Dermis blood vessel endothelial cell (primary cell): ENCODE measurements at places on chromosomes 13 and 19. TPM values are rescaled to one million over a fixed set of nuclear protein-coding genes. Genes with fewer than 3 reads are reported as not detected.

GRCh38 chr13:90445179-90445578 is 902.3 kb upstream of the MIR17HG start:
- DNase-seq: peak; percentile 20

C19orf67 gene
- not detected in 2 replicates for total RNA-seq

APOE gene
- total RNA-seq: 4.0 and 7.8 TPM in 2 replicates

FUT1 gene
- total RNA-seq: 8.1 and 10.9 TPM in 2 replicates

MCEMP1 gene
- total RNA-seq: not detected in 2 replicates

NUP62 gene
- 28.4 and 47.0 TPM in 2 replicates for total RNA-seq

- DNase-seq: peak; percentile 91
Measured at GRCh38 chr19:57559404-57560025, at the start of gene ZNF550. ZNF550 (minus strand) TSS chr19:57559863; CDS start chr19:57559682, 181 bp downstream.

- DNase-seq: no peak
Measured at GRCh38 chr19:47897861-47898260, 11.7 kb upstream of the SULT2A1 start.

PTH2 gene
- not detected in 2 replicates for total RNA-seq

DNA sequence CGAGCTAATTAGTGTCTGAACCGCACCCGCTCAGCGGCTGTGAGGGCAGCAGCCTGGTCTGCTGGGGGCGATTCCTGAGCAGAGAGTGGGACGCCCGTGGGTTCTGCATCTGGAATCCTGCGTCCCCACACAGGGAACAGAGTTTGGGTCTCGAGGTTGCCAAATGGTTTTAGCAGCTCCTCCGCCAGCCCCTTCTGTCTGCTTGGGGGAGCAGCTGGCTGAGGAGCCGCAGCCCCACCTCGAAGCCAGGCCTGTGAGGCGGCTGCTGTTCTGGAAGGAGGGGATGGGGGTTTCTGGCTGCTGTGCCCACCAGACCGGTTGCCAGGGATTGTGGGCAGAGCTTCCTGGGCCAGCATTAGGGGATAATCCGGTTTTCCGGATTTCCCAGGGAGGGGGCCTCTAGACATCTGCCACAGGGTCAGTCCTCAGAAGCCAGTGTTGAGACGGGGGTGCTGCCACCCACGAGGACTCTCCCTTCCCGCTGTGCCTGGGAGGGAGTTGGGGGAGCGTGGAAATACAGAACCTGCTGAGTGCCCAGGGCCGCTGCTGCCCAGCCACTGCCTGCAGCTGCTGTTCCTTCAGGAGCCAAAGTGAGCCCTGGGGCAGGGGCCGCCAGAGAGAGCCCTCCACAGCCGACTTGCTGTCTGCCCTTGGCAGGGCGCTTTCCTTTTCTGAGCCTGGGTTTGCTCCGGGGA is 2.0 kb downstream of the CDC34 start:
- peak; percentile 19 for DNase-seq
